ENCODE measurements at places on chromosomes 1 and 21.

DNA sequence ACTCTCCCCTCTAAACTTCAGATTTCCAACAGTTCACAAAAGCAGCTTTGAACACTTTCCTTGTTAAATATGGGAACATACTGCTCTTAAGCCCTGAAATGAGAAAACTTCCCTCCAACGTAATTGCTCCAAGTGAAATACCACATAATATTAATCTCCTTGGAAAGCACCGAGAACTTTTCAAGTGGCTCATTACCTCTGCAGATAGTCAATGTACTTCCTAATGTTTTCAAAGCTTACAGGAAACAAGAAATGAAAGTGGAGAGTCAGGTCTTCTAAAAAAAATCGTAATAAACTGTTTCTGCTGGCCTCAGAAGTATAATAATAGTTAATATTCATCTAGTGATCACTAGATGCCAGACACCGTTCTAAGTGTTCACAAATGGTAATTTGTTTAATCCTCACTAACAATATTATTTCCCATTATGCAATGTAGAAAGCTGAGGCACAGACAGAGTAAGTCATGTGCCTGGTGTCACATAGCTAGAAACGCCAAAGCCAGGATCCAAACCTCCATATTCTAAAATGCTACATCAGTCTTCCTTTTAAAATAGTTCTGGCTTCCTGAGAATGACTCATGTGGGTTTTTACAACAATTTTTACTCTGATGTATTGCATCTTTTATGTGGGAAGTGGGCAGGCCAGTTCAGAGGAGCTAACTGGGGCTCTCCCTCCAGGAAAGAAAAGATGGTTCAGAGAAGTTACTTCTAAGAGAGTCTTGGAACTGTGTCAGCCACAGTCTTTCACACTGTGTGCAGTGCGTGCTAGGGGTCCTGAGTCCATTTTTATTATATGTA, 177.2 kb downstream of the PLPPR4 start:
- no peaks in the 10 kb centered on the region for H3K27me3 ChIP-seq
- no peaks in the 10 kb centered on the region for H3K36me3 ChIP-seq
- no peak overlapping the region for H3K27ac ChIP-seq
- no peaks in the 10 kb centered on the region for H3K4me1 ChIP-seq
- no peak for DNase-seq

DNA sequence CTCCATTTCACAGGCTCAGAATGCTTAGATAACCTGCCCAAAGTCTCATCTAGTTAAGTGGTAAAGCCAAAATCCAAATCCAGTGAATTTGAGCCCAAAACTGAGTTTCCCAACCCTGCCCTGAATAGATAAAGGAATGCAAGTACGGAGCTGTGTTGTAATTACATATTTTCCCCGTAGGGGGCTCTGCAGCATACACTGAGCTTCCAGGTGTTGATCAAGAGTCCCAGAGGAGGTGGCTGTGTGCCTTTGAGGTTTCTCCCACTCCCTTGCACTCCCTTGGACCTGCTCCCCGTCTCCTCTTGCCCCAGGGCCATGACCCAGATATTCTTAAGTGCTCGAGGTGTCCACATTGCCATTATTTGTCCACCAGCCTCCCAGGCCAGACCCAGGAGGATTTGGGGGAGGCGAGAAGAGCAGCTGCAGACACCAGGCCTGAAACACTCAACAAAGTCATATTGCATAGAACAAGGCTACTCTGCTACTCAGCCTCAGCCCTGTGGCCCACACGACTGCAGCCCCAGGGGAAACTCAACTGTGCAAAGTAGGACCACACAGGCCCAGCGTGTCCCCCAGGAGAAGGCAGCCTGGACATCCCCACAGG, 18.4 kb upstream of the LY9 start:
- peaks cover 2% of the 10 kb centered on the region for H3K4me1 ChIP-seq
- peaks cover 2% of the 10 kb centered on the region for H3K27me3 ChIP-seq
- no peaks in the 10 kb centered on the region for H3K36me3 ChIP-seq

DNA sequence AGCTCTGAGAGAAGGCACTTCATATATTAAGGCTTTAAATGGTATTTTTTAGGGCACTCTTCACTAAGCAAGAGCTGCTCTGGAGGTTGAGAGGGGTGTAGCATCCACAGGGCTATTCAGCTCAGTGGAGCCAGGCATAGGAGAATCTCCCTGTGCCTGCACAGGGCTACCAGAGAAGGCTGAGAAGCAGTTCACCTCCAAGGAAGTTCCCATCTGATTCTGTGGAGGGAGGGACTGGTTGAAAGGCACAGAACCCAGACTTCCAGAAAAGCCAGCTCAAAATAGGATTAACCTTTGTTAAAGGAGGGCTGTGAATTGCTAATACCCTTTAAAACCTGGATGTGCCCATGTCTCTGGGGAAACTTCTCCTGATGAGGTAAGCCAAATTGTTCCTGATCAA, 304.5 kb downstream of the TTLL7 start:
- no peaks in the 10 kb centered on the region for H3K36me3 ChIP-seq
- peaks cover 7% of the 10 kb centered on the region for H3K4me1 ChIP-seq
- peaks cover 10% of the 10 kb centered on the region for H3K27me3 ChIP-seq
- H3K27ac ChIP-seq = no peak overlapping the region

GRCh38 chr21:26920055-26920454, 46.8 kb downstream of the ADAMTS5 start:
- no peaks in the 10 kb centered on the region for H3K27me3 ChIP-seq
- DNase-seq = no peak
- no peaks in the 10 kb centered on the region for H3K4me1 ChIP-seq
- H3K27ac ChIP-seq = no peak overlapping the region
- H3K36me3 ChIP-seq = no peaks in the 10 kb centered on the region

DNA sequence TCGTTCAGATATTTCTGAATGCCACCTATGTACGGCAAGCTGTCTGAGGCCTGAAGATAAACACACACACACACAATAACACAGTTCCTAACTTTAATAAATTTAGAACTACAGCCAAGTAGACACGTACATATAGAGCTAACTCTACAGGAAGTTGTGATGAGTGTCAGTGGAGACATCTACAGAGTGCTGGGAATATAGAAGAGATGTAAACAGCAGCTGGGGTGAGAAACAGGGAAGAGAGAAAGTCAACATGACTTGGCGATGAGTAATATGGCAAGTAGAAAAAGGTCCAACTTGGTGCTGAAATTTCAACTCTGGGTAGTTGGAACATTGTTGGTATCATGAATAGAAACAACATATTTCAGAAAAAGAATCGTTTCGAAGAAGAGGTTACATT, 206.5 kb downstream of the ZP4 start:
- H3K4me1 ChIP-seq = no peaks in the 10 kb centered on the region
- H3K36me3 ChIP-seq = no peaks in the 10 kb centered on the region
- no peak overlapping the region for H3K27ac ChIP-seq
- DNase-seq = no peak
- no peak overlapping the region for H3K4me3 ChIP-seq

GRCh38 chr1:116374353-116375147, 1.5 kb downstream of the ATP1A1 start:
- peaks cover 53% of the 10 kb centered on the region for H3K4me1 ChIP-seq
- H3K27me3 ChIP-seq = peaks cover 16% of the 10 kb centered on the region
- no peak for DNase-seq
- H3K4me3 ChIP-seq = peak overlapping the region; percentile 88
- H3K36me3 ChIP-seq = no peaks in the 10 kb centered on the region
